ENCODE measurements at places on chromosomes 7 and 10.

GRCh38 chr7:3994764-3995163 is 687.3 kb upstream of the FOXK1 start:
- no peak for DNase-seq

GRCh38 chr7:105805447-105806019 is 70.9 kb downstream of the ATXN7L1 start:
- no peak for DNase-seq

- no peak for DNase-seq
Observed at GRCh38 chr10:73168465-73168803, 515 bp downstream of the FAM149B1 start.

DNA sequence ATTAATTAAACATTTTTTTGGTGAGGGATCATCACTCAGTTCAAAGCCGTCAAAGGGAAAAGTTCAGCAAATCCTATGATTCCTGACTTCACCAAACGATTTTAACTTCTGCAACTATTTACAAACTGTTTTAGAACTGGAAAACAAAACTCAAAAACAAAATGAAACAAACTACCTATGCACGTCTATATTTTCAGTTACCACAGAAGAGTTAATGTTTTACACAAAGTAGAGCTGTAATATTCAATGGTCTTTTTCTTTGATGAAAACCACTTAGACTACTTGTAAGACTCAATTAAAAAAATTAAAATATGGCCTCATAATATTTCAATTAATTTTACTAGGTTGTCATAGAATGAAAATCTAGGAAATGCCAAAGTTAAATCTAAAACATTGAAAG is 131.5 kb downstream of the ATE1 start:
- DNase-seq = no peak

DNA sequence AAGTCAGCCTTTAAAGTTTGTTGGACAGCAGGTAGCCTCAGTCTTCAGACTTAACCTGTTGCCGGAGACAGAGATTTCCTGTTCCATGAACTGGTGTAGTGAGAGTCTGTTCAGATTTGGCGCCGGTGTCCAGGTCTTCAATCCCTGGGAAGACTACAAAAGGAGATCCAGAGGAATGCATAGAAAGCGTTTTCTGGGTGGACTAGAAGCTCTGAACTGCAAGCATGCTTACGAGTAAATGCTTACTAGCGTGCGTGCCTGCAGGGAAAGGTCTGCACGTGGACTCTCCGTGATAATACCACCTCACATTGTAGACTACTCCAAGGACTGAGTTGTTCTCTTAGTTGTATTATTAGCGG is 878 bp downstream of the GLRX3 start:
- DNase-seq = no peak

DNA sequence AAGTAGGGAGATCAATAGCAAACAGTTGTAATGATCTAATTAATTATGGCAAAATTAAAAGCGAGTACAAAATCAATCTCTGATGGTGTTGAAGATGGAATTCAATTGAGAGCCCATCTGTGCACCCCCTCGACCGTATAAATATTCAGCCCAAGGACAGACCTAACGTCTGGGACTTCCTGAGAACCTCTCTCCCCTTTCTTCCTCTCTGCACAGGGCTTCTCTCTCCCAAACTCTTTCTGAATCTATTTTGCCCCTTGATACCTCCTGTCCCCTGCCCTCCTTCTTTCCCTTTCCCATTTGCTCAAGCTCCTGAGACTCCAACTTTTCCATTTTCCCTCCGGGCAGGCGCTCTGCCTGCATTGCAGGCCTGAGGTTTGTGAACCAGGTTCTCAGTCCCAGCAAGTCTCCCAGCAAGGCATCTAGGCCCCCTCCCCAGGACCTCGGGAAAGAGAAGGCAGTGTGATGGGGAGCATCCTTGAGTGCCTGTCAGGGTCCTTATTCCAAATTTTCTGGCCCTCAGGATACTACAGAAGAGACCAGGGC is 8.5 kb upstream of the PAX2 start:
- DNase-seq = no peak

- DNase-seq = no peak
Observed at GRCh38 chr10:10209167-10209566, 808.5 kb upstream of the CELF2 start.

- DNase-seq = no peak
Observed at GRCh38 chr10:91743465-91743864, 54.8 kb upstream of the TNKS2 start.

DNA sequence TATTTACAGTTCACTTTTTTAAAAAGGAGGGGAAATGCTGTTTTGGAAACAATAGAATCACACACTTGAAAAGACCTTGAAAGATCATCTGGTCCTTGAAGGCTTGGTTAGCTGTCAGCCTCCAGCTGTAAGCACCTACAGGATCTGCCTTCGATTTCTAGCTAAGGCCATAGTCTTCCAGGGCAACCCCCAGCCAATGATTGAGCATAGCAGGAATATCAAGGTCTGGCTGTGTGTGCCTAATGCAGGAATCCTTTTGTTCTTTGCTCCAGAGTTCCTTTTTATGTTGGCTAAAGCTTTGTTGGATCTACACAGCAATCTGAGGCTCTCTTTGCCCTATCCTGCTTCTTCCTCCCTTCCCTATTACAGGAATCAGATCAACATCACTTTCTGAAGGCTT is 5.2 kb upstream of the YAE1 start:
- DNase-seq = no peak

DNA sequence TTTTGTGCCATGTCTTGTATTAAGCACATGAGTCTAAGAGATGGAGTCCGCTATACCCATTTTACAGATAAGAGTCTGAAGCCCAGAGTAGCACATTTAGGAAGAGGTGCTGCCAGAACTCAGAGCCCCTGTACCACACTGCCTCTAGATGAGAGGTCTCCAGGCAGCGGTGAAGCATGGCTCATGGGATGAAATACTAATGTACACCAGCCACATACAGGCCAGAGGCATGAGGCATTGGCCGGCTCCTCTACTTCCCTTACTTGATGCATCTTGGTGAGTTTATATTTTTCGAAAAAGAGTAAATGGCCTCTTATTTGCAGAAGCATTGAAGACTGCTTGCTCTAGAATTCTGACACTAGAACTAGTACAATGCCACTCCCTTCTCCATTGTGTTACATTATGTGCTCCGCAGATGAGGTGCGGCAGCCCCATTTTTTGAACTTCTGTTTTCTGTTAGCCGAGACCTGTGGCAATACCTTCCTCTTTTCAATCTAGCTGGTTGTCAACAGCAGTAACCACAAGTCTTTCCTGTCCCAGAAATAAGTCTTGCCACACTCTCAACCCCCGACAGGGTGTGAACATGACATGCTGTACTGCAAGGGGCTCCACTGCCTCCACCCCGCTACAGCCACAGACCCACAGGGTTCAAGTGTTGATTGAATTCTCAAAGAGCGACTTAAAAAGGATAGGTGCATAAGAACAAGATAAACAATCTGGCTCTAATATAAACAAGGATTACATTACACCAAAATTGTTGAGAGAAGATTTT is 145.3 kb downstream of the CELF2 start:
- DNase-seq = no peak

GRCh38 chr7:77893813-77894212 is 95.2 kb downstream of the PHTF2 start:
- DNase-seq = no peak

- no peak for DNase-seq
Observed at GRCh38 chr10:97451605-97452004, 5.6 kb downstream of the ZDHHC16 start.

DNA sequence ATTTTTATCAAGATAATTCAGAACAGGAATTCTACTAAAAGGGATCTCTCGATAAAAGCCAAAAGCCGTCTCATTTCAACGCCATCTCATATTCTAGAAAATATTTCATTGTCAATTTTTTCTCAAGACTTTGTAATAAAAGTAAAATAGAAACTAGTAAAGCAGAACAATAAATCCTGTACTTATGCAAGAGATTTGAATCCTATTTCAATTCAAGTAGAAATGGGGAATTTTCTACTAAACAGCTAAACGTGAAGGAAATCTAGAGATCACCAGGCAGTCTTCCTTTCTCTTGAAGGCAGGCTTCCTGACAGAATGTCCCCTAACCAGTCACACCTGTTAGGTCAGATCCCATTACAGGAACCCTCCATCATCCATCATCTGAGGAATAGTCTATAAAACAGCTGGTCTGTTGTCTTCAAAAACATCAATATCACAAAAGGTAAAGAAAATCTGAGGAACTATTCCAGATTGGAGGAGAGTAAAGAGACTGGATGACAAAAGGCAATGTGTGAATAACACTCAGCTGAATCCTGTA is 23.7 kb downstream of the USP6NL start:
- DNase-seq = no peak

DNA sequence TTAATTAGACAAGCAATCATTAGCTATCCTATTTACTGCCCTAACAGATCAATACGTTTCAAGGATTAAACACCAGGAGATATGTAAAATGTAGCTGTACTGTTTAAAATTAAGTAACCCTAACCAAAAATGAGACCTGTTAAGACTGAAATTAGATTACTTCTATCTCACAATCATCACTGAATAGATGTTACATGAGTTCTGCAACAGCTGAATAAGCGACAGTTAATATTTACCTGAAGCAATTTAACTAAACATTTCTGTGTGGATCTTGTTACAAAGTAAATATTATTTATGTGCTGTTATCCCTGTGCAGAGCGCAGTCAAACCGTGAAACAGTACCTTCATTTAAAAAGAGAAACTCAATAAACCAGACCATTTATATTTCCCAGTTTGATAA is 122.5 kb downstream of the RELN start:
- DNase-seq = peak; percentile 79

GRCh38 chr10:61894133-61894532 is 7.4 kb upstream of the ARID5B start:
- no peak for DNase-seq

DNA sequence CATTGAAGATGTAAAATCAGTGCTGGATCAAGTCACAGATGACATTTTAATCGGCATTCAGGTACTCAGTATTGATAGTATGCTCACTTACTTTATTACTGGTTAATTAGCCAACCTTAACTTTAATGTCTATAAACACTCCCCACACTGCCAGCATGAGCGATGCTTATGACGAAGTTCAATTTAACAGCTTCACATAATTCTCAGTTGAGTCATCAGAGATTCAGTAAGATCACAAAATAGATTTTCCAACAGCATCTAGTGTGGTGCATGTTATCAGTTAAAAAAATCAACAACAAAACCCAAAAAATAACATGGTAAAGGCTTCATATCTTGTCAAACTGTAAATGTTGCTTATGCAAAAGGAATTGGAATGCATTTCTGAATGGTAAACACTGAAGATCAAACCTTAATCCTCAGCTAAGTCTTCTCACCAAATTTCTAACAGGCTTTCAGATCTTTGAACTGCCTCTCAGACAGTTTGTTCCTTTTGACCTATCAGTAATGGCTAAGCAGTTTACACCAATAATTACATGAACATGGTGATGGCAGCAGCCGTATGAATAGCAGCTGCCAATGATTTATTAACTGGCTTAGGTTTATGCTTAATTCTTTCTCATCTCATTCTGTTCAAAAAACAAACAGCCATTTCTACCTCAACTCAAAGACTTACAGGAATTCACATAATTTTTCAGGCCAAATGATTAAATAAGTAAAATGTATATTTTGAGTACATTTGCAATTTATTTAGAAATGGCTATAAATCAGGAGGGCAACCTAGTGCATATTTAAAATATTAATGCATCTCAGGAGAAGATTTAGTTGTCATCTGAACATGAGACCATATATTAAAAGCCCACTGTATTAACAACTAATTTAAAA is 98.5 kb downstream of the CABCOCO1 start:
- no peak for DNase-seq

GRCh38 chr7:129122751-129123509 is 21.6 kb upstream of the TSPAN33 start:
- no peak for DNase-seq

GRCh38 chr10:3215153-3215775 is 42.7 kb upstream of the PITRM1 start:
- DNase-seq = no peak

GRCh38 chr7:104328296-104328969 is at the start of gene LHFPL3:
LHFPL3 (plus strand) TSS chr7:104328603.
- DNase-seq = peak; percentile 59

- peak; percentile 89 for DNase-seq
Observed at GRCh38 chr7:12403287-12404181, at the start of gene VWDE. VWDE (minus strand) TSS chr7:12403865; CDS start chr7:12403716, 149 bp downstream.

GRCh38 chr7:18541181-18541870 is 45.8 kb downstream of the HDAC9 start:
- peak; percentile 14 for DNase-seq
